ENCODE measurements at places on chromosomes 11 and 22.

DNA sequence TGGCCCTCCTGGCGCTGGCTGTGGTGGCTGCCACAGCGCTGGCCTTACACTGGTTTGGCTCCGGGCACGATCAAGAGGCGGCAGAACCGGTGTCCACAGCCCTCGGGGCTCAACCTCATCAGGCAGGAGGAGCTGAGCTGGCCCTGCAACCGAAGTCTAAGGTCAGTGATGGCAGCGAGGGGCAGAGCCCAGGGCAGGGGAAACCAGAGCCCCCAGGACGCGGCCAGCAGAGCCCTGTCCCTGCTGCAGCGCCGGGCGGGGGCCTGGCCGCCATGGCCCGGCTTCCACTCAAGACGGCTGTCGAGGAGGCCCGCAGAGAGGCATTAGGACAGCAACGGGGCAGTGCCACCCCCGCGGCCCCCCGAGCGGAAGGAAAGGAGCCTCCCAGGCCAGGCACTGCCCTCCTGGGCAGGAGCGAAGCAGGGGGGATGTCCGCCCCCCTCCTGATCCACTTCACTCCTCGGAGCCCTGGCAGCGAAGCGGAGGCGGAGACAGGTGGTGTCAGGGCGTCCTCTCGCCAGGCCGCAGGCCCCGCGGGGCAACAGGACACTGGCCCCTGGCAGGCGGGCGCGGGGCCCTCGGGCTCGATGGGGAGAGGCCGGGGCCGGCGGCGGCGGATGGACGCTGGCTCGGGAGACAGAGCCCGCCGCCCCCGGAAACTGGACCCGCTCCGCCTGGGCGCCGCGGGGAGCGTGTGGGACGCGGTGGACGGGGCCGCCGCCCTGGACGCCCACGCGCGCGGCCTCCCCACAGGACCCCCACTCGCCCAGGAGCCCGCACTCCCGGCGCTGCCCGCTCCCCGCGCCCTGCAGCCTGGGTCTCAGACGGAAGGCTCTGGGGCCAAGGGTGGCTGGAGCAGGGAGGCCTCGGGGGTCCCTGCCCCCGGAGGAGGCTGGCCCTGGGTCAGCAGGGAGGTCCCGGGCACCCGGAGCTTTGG lies 895 bp downstream of the KLHDC7B start:
- DNase-seq: no peak

DNA sequence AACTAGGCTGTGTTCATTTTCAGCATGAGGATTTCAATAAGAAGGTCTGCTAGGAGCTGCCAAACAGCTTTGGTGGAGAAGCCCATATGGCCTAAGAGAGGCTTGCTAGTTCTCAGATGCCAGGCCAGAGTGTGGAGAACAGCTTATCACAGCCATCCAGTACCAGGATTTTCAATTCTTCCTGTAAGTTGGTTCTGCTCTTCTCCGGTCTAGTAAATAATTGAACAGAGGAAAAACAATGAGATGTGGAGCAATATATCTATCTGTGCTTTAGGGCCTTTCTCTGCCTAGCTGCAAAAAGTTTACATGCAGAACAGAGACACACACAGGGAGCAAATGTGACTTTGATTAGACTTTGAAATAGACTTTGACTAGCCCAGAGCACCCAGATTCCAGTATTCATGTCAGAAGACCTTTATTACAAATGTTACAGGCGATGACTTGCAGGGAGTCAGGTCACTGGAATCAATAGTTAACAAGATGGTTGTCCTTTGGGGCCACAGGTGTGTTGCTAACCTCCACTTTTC lies 19.8 kb upstream of the PPP2R1B start:
- DNase-seq: no peak

DNA sequence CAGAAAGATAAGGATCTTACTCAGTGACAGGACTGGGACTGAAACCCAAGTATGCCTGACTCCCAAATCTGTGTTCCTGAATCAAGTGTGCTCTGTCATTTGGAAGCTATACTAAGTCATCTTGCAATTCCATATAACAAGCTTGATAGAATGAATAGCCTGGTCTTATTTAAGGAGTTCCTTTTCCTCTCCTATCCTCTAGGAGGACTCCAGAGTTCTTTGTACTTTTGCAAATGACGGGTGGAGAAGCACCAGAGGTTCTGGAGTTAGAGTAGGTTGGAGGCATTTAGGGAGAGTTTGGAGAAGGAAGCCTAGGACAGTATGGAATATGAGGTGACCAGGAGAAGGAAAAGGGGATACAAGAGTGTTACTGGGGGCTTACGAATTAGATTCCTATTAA lies 92.9 kb upstream of the RCN1 start:
- DNase-seq: no peak

- DNase-seq: no peak
Measured at GRCh38 chr22:41910050-41911000, 4.5 kb downstream of the SHISA8 start.

DNA sequence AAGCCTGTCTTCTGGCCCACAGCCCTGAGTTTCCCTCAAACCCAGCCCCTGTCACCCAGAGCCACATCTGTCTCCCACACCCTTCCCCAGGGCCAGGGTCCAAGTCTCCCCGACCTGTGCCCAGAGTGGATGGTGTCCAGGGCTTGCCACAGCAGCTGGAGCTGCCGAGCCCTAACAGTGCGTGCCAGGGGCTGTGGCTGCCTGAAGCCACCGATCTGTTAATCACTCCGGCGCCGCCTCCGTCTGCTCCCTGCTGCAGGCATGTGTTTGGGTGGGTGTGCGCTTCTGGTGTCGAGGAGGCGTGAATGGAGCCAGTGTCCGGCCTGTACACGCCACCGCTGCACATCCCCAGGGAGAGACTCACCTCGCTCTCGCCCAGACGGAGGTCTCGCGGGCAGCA lies 26.1 kb downstream of the SHISAL1 start:
- DNase-seq: no peak

DNA sequence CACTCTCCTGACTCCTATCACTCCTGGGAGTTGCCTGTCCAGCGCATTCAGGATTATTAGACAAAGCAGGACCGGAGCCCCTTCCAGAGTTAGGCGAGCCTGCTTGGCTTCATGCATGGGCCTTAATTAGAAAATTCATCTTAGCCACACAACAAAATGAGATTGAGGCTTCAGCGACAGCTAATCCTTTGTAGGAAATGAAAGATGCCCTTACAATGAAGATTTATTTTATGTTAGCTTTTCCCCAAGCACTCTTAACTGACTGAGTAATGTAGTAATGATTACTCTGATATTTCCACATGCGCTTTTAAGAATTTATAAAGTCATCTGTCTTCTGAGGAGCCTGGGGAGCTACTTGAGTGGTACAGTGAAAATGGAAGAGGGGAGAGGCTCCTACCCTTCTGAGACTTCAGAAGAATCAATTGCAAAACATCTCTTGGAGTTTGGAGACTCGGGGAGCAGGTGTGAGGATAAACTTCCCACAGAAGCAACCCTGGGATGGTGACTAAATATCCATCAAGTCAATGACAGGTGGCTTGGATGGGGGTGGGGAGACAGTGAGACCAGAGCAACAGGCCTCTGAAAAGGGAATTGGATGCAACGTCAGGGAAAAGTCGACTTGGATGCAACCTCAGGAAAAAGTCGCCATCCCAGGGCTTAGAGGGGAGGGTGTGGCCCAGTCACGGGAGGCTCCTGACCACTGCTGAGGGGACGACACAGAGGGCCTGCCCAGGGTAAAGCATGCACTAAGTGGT lies 434.5 kb upstream of the B3GAT1 start:
- DNase-seq: no peak

GRCh38 chr11:130999086-130999485 lies 82.8 kb upstream of the SNX19 start:
- DNase-seq: no peak

DNA sequence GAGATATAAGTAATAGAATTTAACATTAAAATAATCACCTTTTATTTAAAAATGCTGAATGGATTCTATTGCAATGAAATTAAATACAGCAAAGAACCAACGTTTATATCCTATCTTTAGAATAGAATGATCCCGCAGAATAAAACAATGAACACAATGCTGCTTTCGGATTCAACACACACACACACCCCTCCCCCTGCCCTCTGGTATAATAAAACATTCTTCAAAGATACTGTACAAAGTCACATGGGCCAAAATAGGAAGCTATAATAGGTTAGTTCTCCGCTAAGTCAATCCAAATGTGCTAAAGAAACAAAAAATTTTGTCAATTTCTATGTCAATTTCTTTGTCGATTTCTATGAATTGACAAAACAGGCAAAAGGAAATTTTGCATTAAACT lies 47.1 kb downstream of the TMEM123 start:
- no peak for DNase-seq

DNA sequence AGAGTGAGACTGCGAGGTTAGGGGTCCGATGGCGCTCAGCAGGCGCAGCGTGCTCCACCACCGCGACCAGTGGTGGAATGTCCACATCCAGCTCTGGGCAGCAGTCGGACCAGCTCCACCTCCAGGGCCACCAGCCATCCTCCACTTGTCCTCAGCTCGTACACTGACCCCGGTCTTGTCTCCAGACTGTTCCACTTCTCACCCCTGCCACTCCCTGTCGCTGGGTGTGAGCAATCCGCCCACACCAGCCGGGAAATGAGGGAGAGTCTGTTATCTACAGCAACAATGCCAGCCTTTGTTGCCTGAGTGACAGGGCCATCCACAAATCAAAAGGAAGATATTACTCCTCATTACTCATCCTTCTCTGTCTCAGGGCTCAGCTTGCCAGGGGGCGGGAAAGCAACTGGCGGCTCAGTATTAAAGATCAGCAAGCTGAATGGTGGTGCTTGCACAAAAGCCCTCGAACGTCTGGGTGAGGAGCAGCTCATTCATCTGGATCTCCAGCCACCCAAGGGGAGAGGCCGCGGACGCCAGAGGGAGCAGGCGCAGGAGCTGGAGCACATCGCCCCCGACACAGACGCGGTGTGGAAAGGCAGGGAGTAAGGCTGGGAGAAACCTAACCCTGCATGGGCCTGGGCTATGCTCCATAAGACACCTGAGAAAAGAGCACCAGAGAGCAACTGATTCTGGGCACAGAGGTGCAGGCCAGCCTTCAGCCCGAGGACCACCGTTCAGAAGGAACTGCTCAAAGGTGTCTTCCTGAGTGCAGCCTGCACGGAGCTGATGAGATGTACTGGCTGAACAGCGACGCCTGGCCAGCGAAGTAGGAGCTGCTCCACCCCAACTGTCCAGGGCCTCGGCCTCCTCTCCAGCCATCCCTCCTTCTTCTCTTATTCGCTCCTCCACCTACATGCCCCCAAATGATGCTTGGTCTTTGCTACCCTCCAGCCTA lies 21.9 kb downstream of the IGSF9B start:
- peak; percentile 26 for DNase-seq

- no peak for DNase-seq
Measured at GRCh38 chr11:61951484-61952135, 1.5 kb downstream of the BEST1 start.

DNA sequence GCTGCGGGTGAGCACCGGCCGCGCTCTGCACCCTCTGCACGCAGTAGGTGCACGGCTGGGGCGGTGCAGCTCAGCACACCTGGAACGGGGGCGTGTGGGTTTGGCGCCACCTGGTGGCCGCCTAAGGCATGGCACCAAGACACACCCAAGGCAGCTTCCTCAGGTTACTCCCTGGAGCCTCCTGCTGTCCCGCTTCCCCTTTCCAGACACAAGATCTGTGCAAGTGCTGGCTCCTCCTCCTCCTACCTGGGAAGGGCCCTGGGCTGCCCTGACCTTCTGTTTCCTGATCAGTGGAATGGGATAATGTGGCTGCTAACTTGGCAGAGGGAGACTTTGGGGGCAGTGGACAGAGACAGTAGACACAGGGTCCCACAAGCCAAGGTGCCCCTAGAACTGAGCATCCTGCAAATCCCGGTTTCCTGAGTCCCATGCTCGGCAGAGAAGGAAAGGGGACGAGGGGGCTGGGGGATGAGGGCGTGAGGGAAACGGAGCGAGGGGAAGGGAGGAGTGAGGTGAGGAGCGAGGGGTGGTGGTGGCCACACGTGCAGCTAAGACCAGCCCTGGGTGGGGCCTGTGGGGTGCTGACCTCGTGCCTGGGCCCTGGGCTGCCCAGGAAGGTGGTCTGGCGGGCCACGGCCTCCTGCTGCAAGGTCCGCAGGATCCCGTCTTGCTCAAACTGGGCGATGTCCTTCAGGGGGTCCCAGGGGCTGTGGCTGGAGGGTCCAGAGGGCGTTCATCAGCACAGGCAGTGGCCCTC lies 34.8 kb upstream of the CARS1 start:
- peak; percentile 61 for DNase-seq

DNA sequence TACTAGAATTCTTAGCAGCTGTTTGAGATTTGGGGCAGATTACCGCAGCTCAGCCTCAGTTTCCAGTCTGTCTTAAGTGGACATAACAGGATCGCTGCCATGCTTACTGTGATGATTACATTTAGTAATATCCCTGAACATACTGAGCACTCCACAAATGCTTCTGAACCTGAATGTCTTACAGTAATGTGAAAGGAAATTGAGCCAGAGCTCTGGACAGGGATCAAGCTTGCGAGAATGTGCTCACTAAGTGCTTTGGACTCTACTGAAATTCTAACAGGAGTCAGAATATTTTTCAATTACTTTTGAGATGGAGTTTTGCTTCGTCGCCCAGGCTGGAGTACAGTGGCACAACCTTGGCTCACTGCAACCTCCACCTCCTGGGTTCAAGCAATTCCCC lies 118.6 kb upstream of the RASSF10 start:
- DNase-seq: no peak

GRCh38 chr22:17137861-17138425 lies 16.8 kb upstream of the TMEM121B start:
- no peak for DNase-seq

GRCh38 chr11:18191376-18191775 lies 18.7 kb downstream of the MRGPRX4 start:
- no peak for DNase-seq

Data from stimulated activated CD4-positive, alpha-beta T cell treated with anti-CD3 and anti-CD28 coated beads, Interleukin-12 subunit alpha, Interleukin-12 subunit beta, amount 100 ng/mL, for 48 hours (primary cell).